ENCODE measurements at places on chromosomes 3 and 15.

DNA sequence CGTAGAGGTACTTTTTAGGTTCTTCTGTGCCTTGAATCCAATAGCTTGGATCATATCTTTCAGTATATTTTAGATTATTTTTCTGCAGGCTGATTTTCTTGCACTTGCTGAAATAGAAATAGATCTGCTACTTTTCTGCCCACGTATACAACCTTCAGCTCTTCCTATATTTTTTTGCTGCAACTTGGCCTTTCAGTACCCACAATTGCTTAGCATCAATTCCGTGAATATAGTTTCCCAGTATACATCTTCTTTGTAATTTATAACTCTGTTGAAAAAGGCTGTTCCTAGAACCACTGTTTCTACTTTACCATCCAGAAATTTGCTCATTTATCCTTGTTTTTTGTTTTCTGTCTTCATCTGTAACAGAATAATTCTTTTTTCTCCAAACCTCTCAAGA lies 36.2 kb downstream of the GTF2E1 start:
- DNase-seq = no peak

DNA sequence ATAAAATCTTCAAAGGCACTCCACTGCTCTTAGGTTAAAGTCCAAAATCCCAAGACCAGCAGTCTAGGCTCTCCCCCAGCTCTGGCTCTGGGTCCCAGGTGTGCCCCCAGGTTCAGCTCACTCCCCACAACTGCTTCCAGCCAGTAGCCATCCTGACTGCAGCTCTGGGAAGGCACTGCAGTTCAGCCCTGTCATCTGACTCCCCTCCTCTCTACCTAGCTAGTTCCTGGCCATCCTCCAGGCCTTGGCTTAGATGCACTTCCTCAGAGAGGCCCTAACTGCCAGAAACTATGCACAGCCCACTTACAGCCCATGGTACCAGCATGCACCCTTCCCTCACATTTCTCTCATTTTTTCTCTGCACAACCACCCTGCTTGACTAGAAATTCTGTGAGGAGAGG lies 25.5 kb downstream of the TBC1D2B start:
- no peak for DNase-seq

- no peak for DNase-seq
Observed at GRCh38 chr3:89364314-89364713, 256.9 kb downstream of the EPHA3 start.

GRCh38 chr3:112874725-112875124 lies 28.1 kb upstream of the CD200R1L start:
- DNase-seq = no peak

DNA sequence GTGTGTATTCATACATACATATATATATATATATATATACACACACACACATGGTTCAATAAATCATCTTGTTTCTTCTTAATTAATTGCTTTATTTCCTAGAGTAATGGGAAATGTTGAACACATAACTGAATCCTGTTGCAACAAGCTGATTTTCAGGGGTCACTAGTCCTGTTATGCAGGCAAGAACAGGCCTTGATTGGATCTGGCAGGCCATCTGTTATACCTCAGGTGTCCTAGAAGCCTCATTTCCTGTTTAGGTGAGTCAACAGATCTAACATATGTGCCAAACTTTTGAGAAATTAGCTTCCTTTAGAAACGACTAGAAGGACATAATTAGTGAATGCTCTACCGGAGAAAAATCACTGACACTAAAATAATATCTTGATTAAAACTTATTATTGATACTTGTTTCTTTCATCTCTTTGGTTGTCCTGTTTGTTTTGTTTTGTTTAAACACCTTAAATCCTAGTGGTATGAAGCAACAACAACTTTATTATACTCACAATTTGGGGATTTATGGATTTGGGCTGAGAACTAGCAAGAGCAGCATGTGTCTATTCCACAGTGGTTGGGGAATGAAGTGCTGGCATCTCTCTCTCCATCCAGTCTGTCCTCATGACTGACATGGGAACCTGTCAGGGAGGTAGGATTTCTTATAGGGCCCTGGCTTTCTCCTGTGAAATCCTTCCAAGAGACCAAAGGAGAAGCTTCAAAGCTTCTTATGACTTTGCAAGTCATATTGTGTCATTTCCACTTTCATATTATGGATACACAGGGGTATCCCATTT lies 552.6 kb downstream of the NSUN3 start:
- DNase-seq = no peak

DNA sequence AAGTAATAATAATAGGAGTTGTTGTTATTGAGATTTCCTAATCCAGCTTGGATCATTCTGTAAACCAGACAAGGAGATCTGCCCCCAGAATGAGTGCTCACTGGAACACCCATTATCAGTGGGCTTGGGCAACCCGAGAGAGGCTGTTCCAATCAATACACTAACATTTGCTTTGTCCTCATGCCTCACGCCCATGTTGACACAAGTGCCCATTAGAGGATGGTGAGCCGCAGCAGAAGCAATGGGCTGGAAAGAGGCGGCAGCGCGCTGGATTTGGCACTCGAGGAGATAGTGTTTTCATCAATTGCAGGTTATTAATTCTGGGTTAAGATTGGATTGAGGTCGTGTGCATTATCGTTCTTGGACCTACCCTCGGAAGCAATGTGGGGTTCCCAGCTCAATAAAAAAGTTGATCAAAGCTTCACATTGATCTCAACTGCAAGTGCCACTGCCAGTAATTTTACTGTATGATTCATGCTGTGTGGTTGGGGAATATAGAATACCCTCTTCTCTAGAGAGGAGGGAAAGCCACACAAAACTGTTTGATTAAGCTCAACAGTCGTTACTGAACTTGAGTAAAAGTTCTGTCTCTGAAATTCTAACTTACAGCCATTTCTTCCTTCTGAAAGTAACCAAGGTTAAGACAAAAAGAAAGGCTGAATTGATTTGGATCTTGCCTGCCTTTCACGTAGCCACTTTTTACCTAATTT lies 15.7 kb downstream of the LYZL4 start:
- no peak for DNase-seq

- no peak for DNase-seq
Observed at GRCh38 chr3:119279584-119280243, 14.5 kb upstream of the ARHGAP31 start.

DNA sequence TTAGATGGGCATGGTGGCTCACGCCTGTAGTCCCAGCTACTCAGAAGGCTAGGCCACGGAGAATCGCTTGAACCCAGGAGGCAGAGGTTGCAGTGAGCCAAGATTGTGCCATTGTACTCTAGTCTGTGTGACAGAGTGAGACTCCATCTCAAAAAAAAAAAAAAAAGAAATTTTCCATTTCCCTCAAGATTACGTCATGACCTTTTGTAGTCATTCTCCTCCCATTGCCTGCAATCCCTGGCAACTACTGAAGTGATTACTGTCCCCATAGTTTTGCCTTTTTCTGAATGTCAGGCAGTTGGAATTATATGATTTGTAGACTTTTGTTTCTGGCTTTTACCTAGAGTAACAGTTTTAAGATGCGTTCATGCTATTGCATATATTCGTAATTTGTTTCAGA lies 28.0 kb downstream of the WDR76 start:
- DNase-seq = no peak

DNA sequence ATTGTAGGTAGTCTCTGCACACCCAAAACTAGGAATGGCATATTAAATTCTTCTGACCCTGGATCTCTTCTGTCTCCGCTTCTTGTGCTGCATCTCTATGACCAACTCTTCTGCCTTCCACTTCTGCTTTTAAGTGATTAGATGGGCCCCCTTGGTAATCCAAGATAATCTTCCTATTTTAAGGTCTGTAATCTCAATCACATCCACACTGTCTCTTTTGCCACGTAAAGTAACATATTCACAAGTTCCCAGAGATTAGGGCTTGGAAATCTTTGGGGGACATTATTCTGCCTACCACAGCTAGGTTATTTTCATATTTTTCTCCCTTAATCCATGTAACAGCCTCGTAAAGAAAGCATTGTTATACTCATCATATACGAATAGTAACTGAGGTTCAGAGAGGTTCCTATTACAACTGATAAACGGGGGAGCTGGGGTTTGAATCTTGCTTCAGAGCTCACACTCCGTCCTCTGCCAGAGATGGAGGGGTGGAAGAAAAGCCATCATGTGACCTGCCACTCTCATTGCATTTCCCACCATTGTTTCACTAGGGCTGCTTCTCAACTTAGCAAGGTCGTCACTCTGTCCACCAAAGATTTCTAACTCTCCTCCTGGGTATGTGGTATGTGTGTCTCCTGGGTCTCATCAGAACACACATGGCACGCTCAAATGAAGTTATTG lies 6.6 kb upstream of the CD47 start:
- no peak for DNase-seq

GRCh38 chr3:14289590-14290461 lies 111.2 kb downstream of the LSM3 start:
- peak; percentile 20 for DNase-seq

GRCh38 chr3:151460774-151461450 lies at the start of gene IGSF10:
Gene IGSF10, minus strand, starts transcription at chr3:151461061. Its CDS starts 2,352 bp downstream, at chr3:151458709.
- no peak for DNase-seq

DNA sequence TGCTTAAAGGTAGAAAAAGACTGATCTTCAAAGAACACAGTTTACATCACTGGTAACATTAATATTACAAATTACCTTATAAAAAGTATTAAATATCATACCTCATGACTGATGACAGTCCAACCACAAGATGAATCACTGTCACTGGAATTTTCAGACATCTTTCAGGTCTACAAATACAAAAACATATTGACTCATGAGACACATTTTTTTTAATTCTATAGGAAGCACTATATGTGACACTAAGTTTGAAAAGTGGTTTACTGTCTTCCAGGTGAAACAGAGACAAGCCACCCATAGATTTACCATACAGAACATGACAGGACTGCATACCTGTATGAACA lies 18.9 kb downstream of the CCPG1 start:
- DNase-seq = no peak

DNA sequence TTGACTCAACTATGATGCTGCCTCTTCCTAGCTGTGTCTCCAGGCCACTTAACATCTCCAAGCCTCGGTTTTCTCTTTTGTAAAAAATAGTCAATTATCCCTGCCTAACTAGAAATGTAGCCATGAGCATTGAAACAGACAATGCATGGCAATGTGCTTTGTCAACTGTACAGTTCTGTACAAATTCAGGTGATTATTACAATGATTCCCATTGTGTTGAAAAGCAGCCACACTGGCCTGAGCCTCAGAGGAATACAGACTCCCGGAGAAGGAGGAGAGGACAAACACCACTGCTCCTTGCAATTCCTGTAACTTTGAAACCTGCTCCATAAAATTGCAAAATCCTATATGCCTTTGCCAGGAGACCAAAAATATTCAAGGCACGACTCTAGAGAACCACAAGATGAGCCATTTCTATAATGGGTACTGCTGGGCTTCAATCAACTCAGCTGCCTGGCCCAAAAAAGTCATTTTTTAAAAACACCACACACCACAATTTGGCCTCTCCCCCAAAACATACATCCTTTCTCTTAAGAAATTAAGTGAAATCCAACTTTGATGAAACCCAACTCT lies 28.6 kb downstream of the DAPK2 start:
- DNase-seq = peak; percentile 28

GRCh38 chr3:124582196-124582595 lies 148.1 kb upstream of the UMPS start:
- no peak for DNase-seq

- no peak for DNase-seq
Observed at GRCh38 chr15:81308260-81308659, 15.7 kb downstream of the STARD5 start.

DNA sequence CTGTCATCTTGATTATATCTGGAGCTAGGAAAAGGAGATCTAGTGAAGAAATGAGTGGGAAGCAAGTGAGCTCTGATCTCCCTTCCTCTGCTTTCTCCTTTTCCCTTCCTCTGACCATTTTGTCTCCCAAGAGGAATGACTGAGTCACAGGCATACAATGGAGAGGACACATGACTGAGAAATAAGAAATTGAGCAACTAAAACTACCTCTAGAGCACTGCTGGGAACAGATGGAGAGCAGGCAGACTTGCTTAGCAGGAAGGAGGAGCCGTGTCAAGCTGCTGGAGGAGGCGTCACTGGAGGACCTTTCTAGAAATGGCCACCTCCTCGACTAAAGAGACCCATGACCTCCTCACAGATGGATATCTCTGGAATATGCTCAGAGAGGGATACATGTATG lies 66.9 kb upstream of the MYO5C start:
- DNase-seq = no peak

GRCh38 chr15:69823223-69823907 lies 274.4 kb downstream of the TLE3 start:
- DNase-seq = no peak

GRCh38 chr15:61205346-61205921 lies 23.7 kb downstream of the RORA start:
- DNase-seq = no peak

GRCh38 chr3:58572013-58572633 lies 5.1 kb downstream of the FAM107A start:
- no peak for DNase-seq

- no peak for DNase-seq
Observed at GRCh38 chr15:34815836-34816235, 20.5 kb upstream of the ACTC1 start.

- DNase-seq = no peak
Observed at GRCh38 chr15:81026836-81027599, 26.3 kb downstream of the TLNRD1 start.

- DNase-seq = no peak
Observed at GRCh38 chr15:84731774-84732173, 15.8 kb upstream of the SEC11A start.

DNA sequence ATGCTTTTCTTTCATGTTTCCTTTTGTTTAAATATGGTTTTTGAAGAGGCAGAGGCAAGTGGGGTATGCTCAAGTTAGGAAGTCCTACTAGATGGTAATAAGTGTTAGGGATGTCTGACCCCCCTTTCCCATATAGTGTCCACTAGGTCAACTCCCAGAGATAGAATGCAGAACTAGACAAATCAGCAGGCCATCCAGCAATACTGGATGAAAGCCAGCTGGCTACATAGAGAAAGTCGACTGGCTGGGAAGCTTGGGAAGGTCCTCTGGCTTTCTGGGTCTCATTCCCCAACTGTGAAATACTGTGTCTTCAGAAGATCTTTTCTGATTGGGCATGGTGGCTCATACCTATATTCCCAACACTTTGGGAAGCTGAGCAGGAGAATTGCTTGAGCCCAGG lies 113.8 kb downstream of the SNRK start:
- DNase-seq = no peak

DNA sequence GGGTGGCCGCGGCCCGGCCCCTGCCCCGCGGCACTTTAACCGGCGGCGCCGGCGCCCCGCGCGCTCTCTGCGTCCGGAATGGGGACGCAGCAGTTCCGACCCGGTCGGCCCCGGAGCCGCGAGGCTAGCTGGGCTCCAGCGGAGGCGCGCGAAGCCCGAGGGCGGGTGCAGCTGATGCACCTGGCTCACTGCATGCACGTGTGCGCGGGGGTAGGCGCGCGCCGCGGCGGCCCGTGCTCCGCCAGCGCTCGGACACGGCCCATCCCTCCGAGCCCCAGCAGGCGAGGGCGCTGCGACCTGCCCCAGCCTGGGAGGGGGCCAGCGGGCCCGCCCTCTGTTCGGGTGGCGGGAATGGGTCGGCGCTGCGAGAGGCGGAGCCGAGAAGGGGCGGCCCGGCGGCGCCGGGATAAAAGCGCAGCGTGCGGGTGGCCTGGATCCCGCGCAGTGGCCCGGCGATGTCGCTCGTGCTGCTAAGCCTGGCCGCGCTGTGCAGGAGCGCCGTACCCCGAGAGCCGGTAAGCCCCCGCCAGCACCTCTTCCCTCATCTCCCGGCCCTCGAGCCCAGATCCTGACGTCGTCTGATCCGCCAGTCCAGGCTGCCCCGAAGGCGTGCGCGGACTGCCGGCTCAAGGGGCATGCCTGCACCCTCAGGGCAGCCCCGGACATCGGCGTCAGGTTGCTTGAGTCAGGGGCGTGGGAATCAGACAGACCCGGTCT lies at the start of the genes CHDH and IL17RB:
Gene CHDH, minus strand, starts transcription at position 286 of the 717 bp plus-strand sequence. CDS start 22,411 bp downstream, outside the sequence.
Gene IL17RB, plus strand, starts transcription at position 435 of the 717 bp plus-strand sequence. Its CDS starts 21 bp downstream, at position 456.
- peak; percentile 78 for DNase-seq

All from globus pallidus (tissue), 1 donor.